ENCODE measurements at places on chromosomes 13 and 19. TPM values are rescaled to one million over a fixed set of nuclear protein-coding genes. Genes with fewer than 3 reads are reported as not detected.

GRCh38 chr13:50170447-50171037 is 155.3 kb downstream of the KCNRG start:
- no peak for DNase-seq

- DNase-seq = no peak
Observed at GRCh38 chr13:22278336-22278929, 607.6 kb downstream of the FGF9 start.

DNA sequence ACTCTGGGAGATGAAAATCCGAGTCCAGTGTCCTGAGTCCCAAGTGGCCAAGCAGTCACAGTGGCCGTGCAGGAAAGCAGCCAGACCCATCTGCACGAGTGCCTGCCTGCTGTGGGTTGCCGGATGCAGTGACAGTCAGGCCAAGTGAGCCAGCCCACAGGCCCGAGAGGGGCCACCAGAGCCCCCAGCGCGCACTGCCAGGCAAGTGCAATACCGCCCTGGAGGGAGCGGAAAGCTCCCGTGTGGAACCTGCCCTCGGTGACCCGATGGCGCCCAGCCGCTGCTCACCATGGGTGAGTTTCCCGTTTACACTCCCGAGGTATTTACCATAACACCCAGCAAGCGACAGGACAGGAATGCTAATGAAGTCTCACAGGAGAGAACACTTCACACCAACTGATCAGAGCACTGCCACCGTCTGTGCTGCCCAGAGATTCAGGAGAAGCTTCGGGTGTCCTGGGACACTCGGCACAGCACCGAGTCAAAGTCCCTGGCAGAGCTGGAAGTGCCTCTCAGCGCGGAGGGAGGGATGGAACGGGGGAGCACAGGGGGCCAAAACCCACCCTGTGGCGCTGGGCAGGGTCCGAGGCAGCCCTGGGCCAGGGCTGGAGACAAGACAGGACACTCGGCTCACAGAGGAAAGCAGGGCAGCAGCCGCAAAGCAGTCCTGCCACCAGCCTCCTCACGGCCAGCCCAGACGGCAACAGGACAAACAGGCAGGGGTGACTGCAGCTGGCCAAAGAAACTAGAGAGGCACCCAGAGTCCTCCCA is 21.3 kb upstream of the TINCR start:
- DNase-seq = no peak

GRCh38 chr13:107545946-107546502 is 669.3 kb downstream of the LIG4 start:
- no peak for DNase-seq

The PSENEN gene
- total RNA-seq = 13.7 TPM

DNA sequence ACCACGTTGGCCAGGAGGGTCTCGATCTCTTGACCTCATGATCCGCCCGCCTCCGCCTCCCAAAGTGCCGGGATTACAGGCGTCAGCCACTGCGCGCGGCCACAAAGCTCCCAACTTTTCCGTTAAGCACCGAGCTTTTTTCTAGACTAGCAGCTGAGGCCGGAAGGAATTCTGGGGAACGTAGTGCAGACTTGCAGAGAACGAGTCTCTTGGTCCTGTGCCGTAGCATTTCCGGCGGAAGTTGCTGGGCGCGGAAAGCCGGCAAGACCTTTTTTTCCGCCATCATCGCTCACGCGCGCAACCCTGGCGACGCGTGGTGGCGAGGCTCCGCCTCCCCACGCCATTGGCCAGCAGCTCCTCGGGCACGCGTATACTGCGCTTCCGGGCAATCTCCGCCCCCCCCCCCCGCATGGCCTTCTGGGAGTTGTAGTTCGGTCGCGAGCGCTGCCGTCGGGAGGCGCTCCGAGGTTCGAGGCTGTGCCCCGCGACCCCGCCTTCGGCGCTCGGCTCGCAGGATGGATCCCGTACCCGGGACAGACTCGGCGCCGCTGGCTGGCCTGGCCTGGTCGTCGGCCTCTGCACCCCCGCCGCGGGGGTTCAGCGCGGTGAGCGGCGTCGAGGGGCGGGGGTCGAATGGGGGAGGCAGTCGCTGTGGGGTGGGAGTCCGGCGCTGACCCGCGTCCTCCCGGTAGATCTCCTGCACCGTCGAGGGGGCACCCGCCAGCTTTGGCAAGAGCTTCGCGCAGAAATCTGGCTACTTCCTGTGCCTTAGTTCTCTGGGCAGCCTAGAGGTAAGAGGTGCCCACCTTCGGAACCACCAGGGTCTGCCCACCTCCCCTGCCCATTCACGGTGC is at the start of gene MVB12A:
Gene MVB12A, plus strand, starts transcription at position 427 of the 854 bp plus-strand sequence. Its CDS starts 89 bp downstream, at position 516.
- peak; percentile 96 for DNase-seq

DNA sequence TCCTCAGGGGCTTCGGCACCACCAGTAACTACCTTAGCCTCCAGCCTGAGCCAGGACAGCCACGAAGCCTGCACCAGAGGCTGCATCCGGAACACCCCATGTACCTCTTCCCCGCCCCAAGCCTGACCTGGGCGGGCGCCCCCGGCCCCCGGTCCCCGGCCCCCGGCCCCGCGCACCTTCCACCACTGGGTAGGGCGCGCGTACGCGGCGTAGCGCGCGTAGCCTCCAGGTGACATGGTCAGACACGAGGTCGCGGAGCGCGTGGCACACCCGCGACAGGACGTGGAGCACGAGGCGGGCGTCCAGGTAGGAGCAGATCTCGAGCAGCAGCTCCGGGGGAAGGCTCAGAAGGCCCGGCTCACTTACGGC is 450 bp downstream of the FBXW9 start:
- no peak for DNase-seq

- no peak for DNase-seq
Observed at GRCh38 chr13:44506719-44507118, 69.4 kb downstream of the TSC22D1 start.

- no peak for DNase-seq
Observed at GRCh38 chr13:109836629-109837607, 50.5 kb upstream of the IRS2 start.

- DNase-seq = no peak
Observed at GRCh38 chr13:85533911-85534310, 265.3 kb downstream of the SLITRK6 start.

DNA sequence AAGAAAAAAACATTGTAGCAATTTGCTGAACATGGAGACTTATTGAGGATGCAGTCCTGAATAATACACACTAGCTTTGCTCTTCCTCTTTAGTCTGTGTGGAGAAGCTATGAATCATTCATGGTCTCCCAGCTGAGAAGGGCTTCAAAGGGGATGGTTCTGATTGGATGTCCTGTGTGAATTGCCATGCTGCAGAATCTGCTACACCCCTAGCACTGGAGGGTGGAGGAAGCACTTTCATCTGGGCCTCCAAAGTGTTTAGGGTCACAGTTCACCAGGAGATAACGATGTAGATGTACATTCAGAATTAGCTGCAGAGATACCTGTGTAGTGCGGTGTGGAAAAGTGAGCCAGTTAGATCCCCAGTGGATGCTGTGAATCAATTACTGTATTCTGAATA is 321.1 kb upstream of the EDNRB start:
- no peak for DNase-seq

GRCh38 chr13:42377640-42378382 is 105.9 kb downstream of the AKAP11 start:
- DNase-seq = no peak

- DNase-seq = no peak
Observed at GRCh38 chr13:40447857-40448256, 218.6 kb downstream of the FOXO1 start.

- DNase-seq = no peak
Observed at GRCh38 chr13:113722921-113723320, 36.1 kb upstream of the TMEM255B start.

The OR7A5 gene
- total RNA-seq = not detected

DNA sequence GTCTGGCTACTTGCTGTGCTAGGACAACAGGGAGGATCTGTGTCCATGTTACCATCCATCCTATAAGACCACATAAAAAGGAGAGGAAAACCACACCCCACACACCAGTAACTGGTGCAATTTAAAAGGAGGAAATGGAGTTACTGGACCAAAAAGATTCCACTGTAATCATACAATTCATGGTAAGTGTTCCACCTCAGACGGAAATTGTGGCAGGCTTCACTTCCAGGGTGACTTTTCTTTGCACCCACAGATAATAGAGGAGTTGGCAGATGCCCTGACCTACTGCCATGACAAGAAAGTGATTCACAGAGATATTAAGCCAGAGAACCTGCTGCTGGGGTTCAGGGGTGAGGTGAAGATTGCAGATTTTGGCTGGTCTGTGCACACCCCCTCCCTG is 2.4 kb downstream of the AURKC start:
- no peak for DNase-seq

DNA sequence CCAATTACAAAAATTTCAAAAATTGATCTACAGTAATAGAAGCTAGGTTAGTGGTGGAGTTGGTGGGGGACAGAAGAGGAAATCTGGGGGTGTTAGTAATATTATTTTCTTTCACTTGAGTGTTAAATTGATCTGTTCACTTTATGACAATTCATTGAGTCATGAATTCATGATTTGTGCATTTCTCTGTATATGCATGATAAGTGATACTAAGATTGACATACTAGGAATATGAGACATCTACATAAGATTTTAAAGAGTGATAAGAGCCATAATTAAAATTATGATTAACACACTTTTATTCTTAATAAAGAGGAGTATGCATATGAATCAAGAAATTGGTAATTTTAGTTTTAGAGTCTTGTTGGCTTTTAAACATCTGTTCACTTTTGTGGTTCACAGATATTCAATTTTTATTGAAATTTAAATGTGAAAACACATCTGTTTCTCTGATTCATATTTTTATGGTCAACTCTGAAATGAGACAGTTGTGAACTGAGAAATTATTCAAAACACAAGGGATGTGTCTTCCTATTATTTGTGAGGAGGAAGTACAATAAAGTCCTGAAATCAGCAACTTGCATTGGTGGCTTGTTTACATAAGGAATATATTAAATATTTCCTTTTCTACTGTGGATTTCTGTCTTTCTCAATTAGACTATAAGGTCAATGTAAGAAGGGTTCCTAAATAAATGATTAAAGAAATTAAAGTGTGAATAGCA is 196.5 kb downstream of the ITGBL1 start:
- no peak for DNase-seq

GRCh38 chr19:1601613-1602064 is 3.6 kb downstream of the UQCR11 start:
- no peak for DNase-seq

The SYCN gene
- total RNA-seq = not detected

DNA sequence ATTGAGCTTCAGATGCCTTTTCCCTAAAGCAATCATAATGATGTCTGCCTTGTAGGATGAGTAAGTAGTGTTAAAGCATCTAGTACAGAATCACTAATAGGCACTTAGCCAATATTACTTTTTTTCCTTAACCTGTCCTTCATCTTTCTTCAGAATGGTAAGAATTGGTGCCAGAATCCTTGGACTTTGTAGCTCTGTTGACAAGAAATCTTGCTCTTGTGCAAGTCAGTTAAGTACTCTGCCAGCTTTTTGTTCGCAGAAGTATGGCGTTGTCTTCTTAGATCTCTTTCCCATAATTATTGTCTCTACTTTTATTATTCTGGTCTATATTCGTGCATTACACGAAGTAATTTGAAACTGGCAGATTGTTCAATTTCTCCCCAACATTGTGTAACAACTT is 554.5 kb downstream of the PCDH9 start:
- no peak for DNase-seq

The NLRP4 gene
- not detected for total RNA-seq

- no peak for DNase-seq
Observed at GRCh38 chr19:28045621-28046020, 1167.3 kb downstream of the UQCRFS1 start.

DNA sequence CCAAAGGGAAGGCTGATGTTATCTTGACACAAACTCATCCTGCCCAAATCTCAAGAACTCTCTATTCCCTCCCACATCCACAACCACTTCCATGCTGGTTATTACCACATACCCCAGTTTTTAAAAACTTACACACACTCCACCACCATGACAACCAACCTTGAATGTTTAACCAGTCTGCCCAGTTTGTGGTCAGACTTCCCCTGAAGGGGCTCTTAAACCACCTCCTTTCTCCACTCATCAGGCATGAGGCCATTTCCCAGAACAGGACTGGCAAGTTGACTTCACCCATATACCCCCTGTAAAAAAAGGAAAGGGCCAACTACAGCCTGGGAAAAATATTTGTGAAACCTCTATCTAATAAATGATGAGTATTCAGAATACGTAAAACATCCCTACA is 12.4 kb upstream of the ZSCAN4 start:
- no peak for DNase-seq

The CGB8 gene
- total RNA-seq = not detected

GRCh38 chr19:52748336-52748950 is 13.6 kb upstream of the ZNF611 start:
- no peak for DNase-seq

DNA sequence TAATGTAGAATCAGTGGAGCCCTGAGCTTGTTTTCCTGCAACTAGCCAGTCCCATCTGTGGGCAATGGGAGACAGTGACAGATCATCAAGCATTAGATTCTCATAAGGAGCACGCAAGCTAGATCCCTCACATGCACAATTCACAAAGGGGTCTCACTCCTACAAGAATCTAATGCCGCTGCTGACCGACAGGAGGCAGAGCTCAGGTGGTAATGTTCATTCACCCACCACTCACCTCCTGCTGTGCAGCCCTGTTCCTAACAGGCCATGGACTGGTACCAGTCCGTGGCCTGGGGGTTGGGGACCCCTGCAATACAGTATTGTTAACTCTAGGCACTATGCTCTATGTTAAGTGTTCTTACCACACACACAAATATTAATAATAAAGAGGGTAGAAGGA is 362.8 kb downstream of the RBM26 start:
- DNase-seq = no peak

DNA sequence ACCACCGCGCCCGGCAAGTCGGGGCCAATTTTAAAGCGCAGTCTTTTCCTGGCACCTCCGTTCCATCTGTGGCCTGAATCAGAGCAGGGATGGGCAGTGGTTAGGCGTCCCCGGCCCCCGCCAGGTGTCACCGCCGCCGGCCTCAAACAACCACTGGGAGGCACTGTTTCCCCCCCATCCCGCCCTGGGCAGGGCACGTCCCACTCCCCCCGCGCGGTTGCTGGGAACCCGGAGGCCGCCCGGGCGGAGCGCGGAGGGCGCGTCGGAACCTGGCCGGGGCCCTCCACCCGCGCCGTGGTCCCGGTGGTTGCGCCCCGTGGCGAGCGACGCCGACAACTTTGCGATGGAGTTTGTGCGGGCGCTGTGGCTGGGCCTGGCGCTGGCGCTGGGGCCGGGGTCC is at the start of gene GRIN3B:
Gene GRIN3B, plus strand, starts transcription at position 325 of the 400 bp plus-strand sequence. Its CDS starts 19 bp downstream, at position 344.
- no peak for DNase-seq

DNA sequence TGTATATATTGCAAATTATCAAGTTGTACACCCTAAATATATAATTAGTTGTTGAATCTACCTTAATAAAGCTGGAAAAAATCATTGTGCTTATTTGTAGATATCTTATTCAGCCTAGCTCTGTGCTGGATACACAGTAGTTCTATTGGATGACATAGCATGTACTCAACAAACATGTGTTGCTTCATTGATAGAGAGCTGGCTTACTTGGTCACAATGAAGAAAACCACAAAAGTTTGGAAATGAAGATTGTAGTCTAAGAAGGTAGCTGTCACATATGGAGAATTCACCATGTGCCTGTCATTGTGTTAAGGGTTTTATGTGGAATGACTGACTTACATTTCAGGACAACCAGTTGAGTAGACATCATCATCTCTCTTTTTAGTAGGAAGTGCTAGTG is 278.9 kb downstream of the LMO7 start:
- DNase-seq = no peak

The ZNF66 gene
- total RNA-seq = 25.4 TPM
